Panc1 (cell line): ENCODE measurements at places on chromosomes 1 and 21. TPM values are rescaled to one million over a fixed set of nuclear protein-coding genes. Genes with fewer than 3 reads are reported as not detected.

GRCh38 chr1:203166192-203166940 is 9.3 kb downstream of the MYBPH start:
- no peaks in the 10 kb centered on the region for H3K27me3 ChIP-seq
- no peak overlapping the region for H3K4me3 ChIP-seq
- no peaks in the 10 kb centered on the region; the same call in 1 of the 2 replicates for H3K4me1 ChIP-seq

RYR2 gene
- total RNA-seq = 0.03 TPM

DNA sequence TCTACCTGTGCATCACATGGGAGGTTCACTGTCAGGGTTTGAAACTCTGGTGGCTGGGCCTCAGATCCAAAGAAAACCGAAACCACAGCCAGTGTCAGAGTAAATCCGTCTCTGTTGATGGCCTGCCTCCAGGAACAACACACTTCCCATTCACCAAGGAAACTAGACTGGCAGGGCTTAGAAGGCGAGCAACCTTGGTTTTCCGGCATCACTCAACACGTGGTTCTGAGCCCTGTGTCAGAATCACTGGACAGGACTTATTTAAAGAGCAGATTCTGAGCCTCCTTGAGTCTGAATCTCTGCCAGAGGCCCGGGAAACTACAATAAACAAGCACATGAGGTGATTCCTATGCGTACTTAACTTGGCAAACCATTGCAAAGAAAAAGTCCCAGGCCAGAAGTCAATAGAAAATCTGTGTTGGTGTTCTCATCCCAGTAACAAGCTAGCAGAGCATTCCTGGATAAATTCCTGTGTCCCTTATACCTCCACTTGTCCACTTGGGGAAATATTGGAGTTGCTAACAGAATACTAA is 70.0 kb downstream of the KCTD3 start:
- H3K4me1 ChIP-seq = no peaks in the 10 kb centered on the region
- no peaks in the 10 kb centered on the region for H3K36me3 ChIP-seq
- H3K4me3 ChIP-seq = no peak overlapping the region
- no peak overlapping the region for H3K27ac ChIP-seq
- no peak for DNase-seq
- no peaks in the 10 kb centered on the region for H3K27me3 ChIP-seq

TRABD2B gene
- total RNA-seq = not detected

DNA sequence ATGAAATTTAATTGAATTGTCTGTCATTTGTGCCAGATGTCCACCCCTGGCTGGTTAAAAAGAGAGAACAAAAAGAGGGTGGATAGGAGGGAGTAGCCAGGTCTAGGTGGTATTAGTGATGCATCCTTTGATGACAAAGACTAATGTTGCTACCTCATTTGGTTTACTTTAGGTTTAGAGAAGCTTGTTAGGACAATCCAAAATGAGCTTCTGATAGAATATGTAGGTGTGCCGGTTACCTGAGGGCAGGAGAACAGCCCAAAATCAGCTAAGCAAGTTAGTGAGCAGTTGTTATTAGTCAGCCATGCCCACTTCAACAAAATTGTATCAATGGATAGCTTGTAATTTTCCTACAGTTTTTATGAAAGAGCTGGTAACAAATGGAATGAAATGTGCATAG is 61.4 kb upstream of the PTGS2 start:
- no peaks in the 10 kb centered on the region for H3K4me1 ChIP-seq
- no peaks in the 10 kb centered on the region for H3K27me3 ChIP-seq
- H3K4me3 ChIP-seq = no peak overlapping the region
- no peaks in the 10 kb centered on the region for H3K36me3 ChIP-seq
- DNase-seq = no peak

TTLL7 gene
- total RNA-seq = 31.4 TPM

DNA sequence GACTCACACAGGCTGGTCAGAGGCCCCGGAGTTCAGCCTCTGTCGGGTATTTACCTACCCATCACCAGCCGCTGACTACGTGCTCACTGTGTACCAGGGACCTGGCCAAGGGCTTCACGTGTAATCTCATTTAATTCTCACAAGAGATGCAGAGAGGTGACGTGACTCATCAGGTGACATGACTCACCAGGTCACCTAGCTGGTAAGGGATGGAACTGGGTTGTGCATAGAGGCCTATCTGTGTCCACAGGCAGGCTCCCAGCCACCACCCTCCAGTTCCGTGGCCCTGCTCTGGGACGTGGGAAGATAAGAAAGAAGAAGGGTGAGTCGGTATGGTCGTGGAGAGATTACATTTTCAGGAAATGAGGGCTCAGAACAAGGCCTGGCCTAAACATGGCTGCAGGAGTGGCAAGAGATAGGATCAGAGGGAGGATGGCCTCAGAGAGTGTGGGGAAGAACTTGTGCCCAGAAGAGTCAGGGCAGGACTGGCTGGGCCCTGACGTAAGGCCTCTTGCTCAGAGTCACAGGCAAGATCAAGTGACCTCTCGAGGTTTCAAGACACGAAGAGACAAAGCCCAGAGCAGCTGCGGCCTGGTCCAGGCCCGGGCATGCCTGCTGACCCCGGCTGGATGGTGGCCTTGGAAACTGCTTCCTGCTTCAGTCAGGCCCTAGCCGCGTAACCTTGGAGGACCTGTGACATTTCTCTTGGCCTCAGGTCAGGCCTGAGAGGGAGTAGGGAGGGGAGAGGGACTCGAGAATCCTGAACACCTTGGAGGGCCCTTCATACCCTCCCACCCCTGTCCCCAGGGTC is 52.7 kb upstream of the WASF2 start:
- peaks cover 78% of the 10 kb centered on the region for H3K4me1 ChIP-seq
- peak overlapping the region; percentile 90 for H3K27ac ChIP-seq
- peak; percentile 99 for DNase-seq
- H3K27me3 ChIP-seq = no peaks in the 10 kb centered on the region
- no peaks in the 10 kb centered on the region for H3K36me3 ChIP-seq

GRCh38 chr1:28781305-28781704 is 30.7 kb upstream of the OPRD1 start:
- no peaks in the 10 kb centered on the region for H3K4me1 ChIP-seq
- no peak overlapping the region for H3K4me3 ChIP-seq
- H3K36me3 ChIP-seq = no peaks in the 10 kb centered on the region
- DNase-seq = no peak
- H3K27ac ChIP-seq = no peak overlapping the region

SLAMF7 gene
- 0.21 TPM for total RNA-seq
